Fibroblast of upper back skin (primary cell): ENCODE measurements at places on chromosomes 4 and X.

GRCh38 chr4:10596586-10597290 lies 87.8 kb downstream of the CLNK start:
- DNase-seq = peak; percentile 39

GRCh38 chrX:139691493-139691842 lies 16.5 kb downstream of the MCF2 start:
- DNase-seq = peak; percentile 1

GRCh38 chrX:27391623-27392022 lies 71.5 kb downstream of the PPP4R3C start:
- peak; percentile 3 for DNase-seq

- DNase-seq = no peak
These were observed 1.1 kb downstream of the RAB39B start for GRCh38 chrX:155262970-155263754.

- DNase-seq = peak; percentile 38
These were observed 204.1 kb downstream of the LDB2 start for GRCh38 chr4:16694173-16694883.

DNA sequence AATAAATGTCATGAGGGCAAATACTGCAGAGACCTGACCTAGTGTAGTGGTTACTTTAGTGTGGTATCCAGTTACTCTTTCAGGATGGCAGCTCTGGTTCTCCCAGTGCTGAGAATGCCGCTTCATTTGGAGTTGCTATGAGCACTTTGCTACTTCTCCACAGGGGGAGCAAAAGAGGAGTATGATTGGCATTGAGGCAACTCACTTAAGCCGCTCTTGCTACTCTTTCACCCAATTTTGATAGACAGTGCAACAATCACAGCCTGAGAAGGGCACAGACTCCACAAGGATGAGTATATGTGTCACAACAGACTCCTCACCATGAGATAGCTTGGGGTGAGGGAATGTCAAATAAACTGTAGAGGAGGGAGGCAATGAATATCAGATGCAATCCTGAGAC lies 81.2 kb downstream of the NPY1R start:
- DNase-seq = no peak

- DNase-seq = no peak
These were observed 69.5 kb downstream of the IL15 start for GRCh38 chr4:141705747-141706377.

GRCh38 chr4:174600391-174600790 lies 78.1 kb upstream of the HPGD start:
- peak; percentile 3 for DNase-seq

GRCh38 chrX:112759512-112759911 lies 79.8 kb upstream of the LHFPL1 start:
- no peak for DNase-seq

DNA sequence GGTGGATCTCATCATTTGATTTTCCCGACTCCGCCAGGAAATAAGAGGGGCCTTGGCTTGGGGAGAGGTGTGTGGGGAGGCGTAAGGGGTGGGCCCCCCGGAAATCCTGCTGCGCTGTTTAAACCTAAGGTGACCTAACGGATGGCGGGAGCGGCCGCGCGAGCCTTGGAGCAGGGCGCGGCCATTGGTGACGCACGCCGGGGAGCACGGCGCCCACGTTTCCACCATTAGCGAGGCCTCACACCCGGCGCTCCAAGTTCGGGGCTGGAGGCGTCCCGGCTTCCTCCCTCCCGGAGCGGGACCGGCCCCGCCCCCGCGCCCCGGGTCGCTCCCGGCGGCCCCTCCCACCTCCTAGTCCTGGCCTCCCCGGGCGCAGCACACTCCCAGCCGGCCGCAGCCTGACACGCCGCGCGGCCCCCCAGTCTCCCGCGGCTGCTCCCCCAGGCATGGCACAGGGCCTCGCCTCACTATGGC lies at the start of gene SMS:
SMS (plus strand) TSS at position 354 of the 474 bp plus-strand sequence; CDS start at position 470, 116 bp downstream.
- DNase-seq = peak; percentile 76

- no peak for DNase-seq
These were observed 73.1 kb downstream of the PDGFC start for GRCh38 chr4:156898373-156899117.

DNA sequence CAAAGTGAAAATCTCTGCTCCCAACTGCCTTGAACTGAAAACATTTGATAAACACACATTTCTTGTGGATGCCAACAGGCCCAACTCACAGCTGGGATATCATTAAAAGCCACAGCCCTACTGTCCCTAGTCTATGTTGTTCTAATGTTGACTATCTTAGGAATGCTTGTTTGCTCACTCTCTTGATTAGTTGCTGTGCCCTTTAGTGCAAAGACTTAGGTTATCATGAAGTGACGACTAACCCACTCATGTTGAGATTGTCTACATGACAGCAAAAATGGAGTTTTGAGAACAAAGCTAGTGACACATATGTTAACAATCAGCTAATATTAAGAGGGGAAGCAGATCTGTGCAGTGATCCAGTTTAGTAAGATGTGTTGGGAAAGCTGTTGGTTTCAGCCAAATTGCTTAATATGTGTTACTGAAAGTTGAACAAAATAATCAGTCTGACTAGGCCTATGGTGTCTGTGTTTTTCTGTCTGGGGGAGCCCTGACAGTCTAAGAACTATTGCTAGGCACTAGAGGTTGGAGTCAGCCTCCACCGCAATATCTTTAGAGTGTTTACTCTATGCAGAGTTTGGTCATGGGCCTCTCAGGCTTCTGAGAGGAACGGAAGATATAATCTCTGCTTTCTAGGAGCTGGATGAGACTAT lies 125.5 kb downstream of the ATG4A start:
- DNase-seq = peak; percentile 9

DNA sequence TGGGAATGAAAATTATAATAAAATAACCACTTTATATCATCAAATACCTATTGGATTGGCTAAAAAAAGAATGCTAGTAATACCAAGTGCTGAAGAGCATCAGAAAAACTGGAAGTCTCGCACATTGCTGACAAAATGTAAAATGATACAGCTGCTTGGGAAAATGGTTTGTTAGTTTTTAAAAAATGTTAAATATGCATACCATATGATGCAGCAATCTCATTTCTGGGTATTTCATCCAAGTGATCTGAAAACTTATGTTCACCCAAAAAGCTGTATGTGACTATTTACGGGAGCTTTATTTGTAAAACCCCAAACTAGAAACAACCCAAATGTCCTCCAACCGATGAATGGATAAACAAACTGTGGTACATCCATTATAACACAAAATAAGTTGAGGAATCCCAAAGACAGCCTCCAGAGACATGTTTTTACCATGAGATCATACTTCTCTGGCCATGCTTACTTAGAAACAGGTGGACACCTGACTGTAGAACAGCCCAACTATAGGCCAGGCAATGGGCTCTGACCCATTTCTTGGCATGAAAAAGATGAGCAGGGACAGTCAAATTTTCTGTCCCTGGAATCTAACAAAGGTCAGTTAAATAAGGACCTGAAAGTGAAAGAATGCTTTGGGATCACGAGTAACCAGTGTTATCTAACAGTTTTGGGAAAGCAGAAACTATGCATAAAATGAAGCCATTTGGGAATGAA lies 47.5 kb upstream of the FAM120C start:
- peak; percentile 22 for DNase-seq

GRCh38 chr4:48372272-48372671 lies 30.9 kb downstream of the SLAIN2 start:
- no peak for DNase-seq

- DNase-seq = no peak
These were observed 47.6 kb upstream of the NEUROG2 start for GRCh38 chr4:112563431-112564200.

DNA sequence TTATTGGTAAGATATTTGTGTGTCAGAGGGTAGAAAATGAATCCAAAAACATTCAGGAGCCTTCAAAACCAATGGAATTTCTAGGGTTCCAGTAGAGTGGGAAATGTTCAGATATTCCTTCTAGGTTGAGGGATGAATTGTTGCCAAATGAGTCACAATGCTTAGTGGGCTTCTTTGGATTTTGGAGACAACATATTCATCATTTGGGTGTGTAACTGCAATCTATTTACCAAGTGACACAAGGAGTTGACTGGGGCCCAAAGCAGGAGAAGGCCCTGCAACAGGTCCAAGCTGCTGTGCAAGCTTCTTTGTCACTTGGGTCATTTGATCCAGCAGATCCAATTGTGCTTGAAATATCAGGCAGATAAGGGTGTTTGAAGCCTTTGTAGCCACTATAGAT lies 551.5 kb upstream of the PITX2 start:
- DNase-seq = peak; percentile 49

DNA sequence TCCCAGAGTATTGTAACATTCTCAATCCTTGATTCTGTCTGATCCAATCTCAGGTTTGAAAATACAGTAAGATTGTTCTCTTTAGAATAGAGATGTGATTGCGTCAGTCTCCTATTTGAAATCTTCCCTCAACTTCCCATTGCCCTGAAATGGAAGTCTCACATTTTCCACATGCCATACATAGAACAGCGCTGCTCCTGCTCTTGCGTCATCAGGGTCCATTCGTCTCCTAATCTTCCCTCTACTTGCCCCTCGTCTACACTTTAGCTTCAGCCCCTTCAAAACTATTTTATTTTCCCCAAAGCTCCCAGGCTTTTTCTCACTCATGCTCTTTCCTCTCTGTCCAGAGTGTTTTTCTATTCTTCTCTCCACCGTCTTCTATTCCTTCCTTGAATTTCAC lies 301.7 kb upstream of the MAGEB2 start:
- peak; percentile 7 for DNase-seq

- peak; percentile 58 for DNase-seq
These were observed 116.6 kb upstream of the TENM3 start for GRCh38 chr4:182126603-182127002.

DNA sequence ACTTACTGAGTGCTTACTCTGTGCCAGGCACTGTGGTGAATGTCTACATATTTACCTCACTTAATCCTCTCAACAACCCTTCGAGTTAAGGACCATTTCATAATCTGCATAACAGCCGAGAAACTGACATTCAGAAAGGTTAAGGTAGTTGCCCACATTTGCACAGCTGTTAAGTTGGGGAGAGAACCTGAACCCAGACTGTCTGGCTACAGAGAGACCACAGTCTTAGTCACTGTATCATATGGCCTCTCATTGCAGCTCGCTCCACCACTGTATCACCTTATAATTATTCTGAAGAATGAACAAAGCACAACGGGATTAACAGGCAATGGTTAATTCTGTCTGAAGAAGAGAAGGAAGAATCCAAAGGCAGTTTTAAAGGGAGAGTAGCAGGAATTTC lies 98.5 kb downstream of the ADGRA3 start:
- DNase-seq = peak; percentile 12

- DNase-seq = no peak
These were observed 27.4 kb downstream of the PRSS12 start for GRCh38 chr4:118325431-118325830.

DNA sequence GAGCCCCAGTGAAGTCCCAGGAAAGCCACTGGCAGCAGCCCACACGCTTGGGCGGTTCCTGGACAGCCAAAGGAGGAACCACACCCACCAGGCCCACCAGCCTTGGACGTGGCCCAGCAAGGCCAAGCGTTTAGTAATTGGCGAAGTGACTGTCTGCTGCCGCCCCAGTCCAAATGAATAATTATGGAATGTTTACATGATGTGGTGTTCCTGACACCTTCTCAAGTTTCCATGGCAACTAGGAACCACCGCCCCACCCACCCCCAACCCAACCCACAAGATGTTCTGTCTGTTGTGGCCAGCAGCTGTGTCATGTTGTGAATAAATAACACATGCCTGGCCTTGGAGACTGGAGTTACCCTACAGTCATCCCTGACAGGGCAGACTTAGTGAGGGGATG lies 22.3 kb downstream of the APLN start:
- DNase-seq = no peak

DNA sequence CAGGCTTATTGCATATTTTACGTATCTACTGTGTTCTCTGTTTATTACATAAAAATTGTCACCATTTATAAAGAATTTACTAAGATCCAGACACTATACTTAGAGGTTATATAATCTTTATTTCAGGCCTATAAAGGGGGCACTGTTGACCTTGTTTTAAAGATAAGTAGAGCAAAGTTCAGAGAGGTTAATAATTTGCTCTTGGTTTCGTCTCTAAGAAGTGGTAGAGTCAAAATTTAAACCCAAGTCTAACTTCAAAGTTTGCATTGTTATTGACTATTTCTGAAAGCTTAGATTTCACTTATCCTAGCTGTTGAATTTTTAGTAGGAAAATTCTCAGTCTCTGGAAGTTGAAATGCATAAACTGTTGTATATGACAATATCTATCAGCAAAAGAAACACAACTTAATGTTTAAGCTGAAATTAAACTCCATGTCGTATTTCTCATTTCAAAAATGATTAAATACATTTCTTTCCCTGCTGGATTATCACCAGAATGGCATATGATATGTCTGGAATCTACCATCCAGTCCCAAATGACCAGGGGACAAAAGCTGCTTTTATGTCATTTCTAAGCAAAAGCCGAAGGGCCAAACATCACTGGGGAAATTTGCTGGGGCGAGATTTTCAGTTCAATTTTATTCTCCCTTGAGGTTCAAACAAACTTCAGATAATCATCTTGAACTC lies 138.4 kb downstream of the SLC7A11 start:
- DNase-seq = no peak

- peak; percentile 56 for DNase-seq
These were observed 82.4 kb downstream of the MTNR1A start for GRCh38 chr4:186472948-186473347.

DNA sequence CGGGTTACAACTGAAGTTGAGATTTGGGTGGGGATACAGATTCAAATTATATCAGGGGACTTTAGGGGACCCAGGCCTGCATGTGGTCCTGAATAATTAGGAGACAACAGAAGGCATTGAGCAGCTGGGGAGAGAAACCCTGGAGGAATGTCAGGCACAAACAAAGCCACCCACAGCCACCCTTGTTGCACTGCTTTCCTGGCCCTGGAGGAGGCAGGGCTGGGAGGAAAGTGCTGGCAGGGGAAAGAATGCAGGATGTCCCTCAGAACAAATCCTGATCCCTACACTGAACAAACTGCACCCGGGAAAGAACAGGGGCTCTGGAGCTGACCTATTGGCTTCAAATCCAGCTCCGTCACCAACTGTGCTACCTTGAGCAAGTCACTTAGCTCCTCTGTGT lies 214.1 kb upstream of the ATP6AP2 start:
- DNase-seq = no peak

GRCh38 chr4:2915789-2916188 lies 47.4 kb downstream of the NOP14 start:
- no peak for DNase-seq

DNA sequence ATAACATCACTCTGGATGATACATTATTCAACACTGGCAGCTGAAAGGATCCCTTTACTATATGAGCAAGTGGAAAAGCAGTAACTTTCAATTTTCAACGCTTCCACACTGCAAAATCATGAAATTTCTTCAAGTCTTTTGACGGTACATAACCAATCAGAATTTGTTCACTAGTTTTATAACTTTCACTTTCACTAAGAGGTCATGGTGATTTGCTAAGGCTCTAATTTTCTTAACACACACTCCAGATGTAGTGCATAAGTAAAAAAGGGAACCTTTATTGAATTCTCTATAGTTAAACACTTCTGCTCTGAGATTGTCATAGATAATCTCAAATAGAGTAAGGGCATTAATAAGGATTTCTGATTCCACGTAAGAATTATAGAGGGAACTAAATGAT lies 4.1 kb downstream of the ARMCX2 start:
- no peak for DNase-seq

- peak; percentile 54 for DNase-seq
These were observed 37.3 kb downstream of the SLIT2 start for GRCh38 chr4:20288846-20289512.

- no peak for DNase-seq
These were observed 18.3 kb downstream of the SPON2 start for GRCh38 chr4:1154126-1154522.
